ENCODE measurements at places on chromosomes 16 and 17.

- ATAC-seq, result no peak
Measured at GRCh38 chr17:5580367-5580766, 3.9 kb downstream of the NLRP1 start.

GRCh38 chr17:66468241-66469087 lies 166.1 kb downstream of the PRKCA start:
- peak; percentile 40 for ATAC-seq

DNA sequence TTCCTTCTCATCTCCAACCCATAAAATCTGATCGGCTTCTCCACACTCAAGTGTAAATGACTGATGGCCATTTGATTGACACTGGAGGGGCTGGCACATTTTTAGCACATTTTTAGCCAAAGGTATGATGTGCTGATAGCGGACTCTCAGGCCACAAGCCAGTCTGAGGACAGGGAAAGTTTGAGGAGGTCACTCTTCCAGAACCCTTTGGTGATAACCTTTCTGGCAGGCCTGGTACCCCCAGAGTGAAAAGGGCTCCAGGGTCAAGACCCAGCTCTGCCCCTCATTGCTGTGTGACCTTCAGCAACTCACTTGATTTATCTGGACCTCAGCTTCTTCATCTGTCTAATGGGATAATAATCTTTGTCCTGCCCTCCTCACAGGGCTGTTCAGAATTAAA lies 1.7 kb upstream of the NLRC5 start:
- no peak for ATAC-seq

DNA sequence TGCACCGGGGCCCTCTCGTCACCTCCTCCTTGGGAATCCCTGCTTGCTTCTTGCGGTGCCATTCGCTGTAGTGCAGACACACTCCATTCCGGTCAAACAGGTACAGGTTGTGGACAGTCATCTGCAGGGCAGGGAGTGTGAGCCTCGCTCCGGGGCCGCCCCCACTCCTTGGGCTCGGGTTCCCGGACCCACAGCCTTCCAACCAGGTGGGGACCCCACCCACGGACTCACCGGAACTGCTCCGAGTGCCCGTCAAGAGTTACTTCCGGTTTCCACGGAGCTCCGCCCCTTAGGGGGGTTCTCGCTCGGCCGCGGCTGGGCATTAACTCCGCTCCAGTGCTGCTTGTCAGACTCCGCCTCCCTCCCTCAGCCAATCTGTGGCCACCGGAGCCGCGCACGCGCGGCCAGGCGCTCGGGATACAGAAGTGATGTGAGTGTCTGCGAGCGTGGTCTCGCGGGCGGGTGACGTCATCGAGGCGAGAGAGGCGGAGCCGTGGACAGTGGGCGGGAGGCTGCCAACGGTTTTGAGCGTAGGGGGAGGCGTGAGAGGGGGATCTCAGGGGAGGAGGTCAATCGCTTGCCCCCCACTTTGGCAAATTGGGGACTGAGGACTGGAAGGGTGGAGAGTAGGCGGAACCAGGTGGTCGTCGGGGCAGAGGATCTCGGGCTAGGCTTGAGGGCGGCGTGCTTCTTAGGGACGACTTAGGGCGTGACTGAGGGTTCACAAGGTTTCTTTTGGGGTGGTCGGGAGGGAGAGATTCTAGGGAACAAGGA lies at the start of the genes CNTROB and TRAPPC1:
TSS of gene CNTROB (plus strand) at position 498 of the 774 bp plus-strand sequence. CDS start 874 bp downstream, outside the sequence.
TSS of gene TRAPPC1 (minus strand) at position 238 of the 774 bp plus-strand sequence. CDS start at position 121, 117 bp downstream.
- ATAC-seq, result peak; percentile 97

DNA sequence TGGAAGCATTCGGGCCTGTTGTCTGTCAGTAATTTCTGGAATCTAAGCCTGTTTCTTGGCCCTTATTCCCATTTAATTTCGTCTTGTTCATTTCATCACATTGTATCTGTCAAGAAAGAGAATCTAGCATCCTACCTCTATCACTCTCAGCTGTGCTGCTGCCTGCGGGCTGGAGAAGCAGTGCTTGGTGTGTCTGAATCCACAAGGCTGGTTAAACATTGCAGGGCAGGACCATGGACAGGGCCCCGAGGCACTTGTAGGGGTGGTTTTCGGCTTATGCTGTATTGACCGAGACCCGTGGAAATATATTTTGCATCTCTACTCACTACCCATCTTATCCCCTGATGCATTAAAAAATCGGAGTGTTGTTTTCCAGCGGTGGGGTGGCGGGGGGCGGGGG lies 3.1 kb downstream of the RAB11FIP4 start:
- ATAC-seq, result no peak

DNA sequence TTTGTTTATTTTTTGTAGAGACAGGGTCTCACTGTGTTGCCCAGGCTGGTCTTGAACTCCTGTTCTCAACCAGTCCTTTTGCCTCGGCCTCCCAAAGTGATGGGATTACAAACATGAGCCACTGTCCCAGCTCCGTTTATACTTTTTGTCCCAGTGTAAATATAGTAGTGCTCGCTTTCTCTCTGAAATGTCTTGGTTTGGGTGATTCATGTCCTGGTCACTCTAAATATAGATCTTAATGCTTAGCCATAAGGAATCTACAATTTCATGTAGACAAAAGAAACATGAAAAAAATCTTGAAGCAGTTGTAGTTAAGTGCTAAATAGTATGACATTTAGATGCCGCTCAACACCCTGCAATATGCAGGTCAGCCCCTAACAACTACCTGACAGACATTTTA lies 126.9 kb downstream of the KATNIP start:
- ATAC-seq, result no peak

- ATAC-seq, result no peak
Measured at GRCh38 chr17:29504711-29505110, 62.1 kb downstream of the ABHD15 start.

GRCh38 chr16:17887963-17888362 lies 417.2 kb upstream of the XYLT1 start:
- no peak for ATAC-seq
